ENCODE measurements at places on chromosomes 11 and 22.

DNA sequence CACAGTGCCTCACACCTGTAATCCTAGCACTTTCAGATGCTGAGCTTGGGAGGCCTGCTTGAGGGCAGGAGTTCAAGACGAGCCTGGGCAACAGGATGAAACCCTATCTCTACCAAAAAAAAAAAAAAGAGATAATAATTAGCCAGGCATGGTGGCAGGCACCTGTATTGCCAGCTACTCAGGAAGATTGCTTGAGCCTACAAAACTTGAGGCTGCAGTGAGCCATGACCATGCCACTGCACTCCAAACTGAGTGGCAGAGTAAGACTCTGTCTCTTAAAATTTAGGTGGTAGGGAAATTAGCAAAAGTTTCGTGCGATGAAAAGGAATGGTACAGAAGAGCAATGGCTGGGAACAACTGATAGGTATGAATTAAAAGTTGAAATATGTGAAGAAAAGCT is 18.0 kb downstream of the ST13 start:
- no peak for DNase-seq

- no peak for DNase-seq
These were observed 81.1 kb downstream of the MORC2 start for GRCh38 chr22:30887453-30887852.

DNA sequence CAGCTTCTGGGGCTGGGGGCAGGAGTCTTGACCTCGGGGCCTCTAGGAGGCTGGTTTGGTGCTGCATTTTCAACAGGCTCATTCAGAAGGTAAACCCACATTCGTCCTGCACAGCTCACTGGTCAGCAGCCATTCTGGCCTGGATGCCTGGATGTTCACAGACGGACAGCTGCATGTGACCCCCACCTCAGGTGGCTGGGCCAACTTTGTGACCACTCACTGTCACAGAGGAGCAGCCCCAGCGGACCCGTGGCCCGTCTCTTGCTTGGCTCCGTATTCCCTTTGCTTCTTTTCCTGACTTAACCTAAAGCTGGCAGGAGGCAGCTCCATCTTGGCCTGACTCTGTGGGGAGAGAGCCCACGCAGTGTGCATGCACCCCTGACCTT is 8.2 kb downstream of the DGCR8 start:
- DNase-seq: no peak

DNA sequence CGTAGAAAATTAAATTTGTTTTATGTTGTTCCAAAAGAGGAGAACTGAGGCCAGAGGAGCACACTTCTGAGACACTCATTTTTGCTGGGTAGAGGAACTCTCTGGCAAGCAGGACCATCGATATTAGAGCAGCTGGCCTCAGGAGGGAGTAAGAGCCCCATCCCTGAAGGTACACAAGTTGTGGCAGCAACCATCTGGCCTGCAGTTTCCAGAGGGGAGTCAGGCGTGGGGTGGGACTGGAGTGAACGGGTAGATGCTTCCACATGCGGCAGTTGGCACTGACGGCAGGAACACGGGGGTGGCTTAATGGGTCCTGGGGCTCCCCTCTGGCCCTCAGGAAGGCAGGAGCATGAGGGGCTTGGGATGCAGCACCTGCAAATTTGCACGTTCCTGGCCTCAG is 13.2 kb upstream of the SSTR3 start:
- peak; percentile 34 for DNase-seq

GRCh38 chr11:88402784-88403183 is 65.2 kb upstream of the CTSC start:
- no peak for DNase-seq

- no peak for DNase-seq
These were observed 218.8 kb upstream of the SORL1-AS1 start for GRCh38 chr11:121671283-121672168.

- DNase-seq: no peak
These were observed 69.1 kb downstream of the FEZ1 start for GRCh38 chr11:125426818-125427528.

DNA sequence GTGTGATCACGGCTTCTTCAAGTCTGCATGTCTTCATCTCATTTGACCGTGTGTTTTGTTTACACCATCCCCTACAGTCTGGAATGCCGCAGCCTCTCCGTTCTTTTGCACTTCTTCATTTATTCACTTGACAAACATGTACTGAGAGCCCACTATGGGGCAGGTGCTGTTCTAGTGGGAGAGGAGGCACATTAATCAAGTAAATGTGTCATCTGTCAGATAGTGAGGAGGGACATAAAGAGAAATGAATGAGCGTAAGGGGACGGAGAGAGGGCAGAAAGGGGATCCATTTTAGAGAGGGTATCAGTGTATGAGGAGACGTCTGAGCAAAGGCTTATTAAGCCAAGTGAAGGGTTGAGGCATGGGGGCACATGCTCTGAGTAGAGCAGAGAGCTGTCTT is 54.0 kb upstream of the CECR2 start:
- DNase-seq: no peak

DNA sequence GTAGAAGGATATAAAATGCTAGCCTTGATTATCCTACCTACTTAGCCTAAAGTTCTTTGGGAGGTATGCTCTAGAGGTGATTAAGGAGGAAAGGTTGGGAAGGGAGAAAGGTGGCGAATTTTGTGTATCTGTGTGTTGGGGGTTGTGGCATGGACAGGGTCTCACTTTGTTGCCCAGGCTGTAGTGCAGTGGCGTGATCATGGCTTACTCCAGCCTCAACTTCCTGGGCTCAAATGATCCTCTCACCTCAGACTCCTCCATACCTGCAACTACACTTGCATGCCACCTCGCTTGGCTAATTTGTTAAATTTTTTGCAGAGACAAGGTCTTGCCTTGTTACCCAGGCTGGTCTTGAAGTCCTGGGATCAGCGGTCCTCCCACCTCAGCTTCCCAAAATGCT is 1094.8 kb downstream of the DLG2 start:
- no peak for DNase-seq

- no peak for DNase-seq
These were observed 17.9 kb downstream of the ASPHD2 start for GRCh38 chr22:26446808-26447515.

GRCh38 chr11:67628710-67629385 is 889 bp downstream of the NUDT8 start:
- DNase-seq: no peak

- DNase-seq: peak; percentile 58
These were observed 61.4 kb upstream of the ASPHD2 start for GRCh38 chr22:26367402-26368245.

GRCh38 chr11:63922673-63923192 is 5.8 kb upstream of the RCOR2 start:
- DNase-seq: no peak

- no peak for DNase-seq
These were observed 83.5 kb downstream of the CTTN start for GRCh38 chr11:70481625-70482528.

Measured in CD4-positive, alpha-beta T cell treated with Interleukin-17A for 1 hour (primary cell).